ENCODE measurements at places on chromosomes 16 and 17. TPM values are rescaled to one million over a fixed set of nuclear protein-coding genes. Genes with fewer than 3 reads are reported as not detected.

SPN gene
- not detected for total RNA-seq

NLRC3 gene
- not detected for total RNA-seq

KCNAB3 gene
- total RNA-seq = 2.0 TPM

PIRT gene
- not detected for total RNA-seq

TSNAXIP1 gene
- 0.65 TPM for total RNA-seq

C17orf67 gene
- total RNA-seq = 1.8 TPM

AGRP gene
- not detected for total RNA-seq

EVPLL gene
- total RNA-seq = not detected

ORC6 gene
- 38.0 TPM for total RNA-seq

Measured in A549 treated with dexamethasone at 1 μM for 4 hours (cell line).